Activated T-helper 17 cell treated with anti-CD3 and anti-CD28 coated beads, Interleukin-2, amount 50 U/mL, for 72 hours (primary cell): ENCODE measurements at places on chromosomes 1 and 21. TPM values are rescaled to one million over a fixed set of nuclear protein-coding genes. Genes with fewer than 3 reads are reported as not detected.

Gene CYP2J2
- 0.87 TPM for total RNA-seq

GRCh38 chr1:17359808-17360207 is 12.2 kb upstream of the PADI6 start:
- ATAC-seq = no peak

- ATAC-seq = no peak
Observed at GRCh38 chr1:43956234-43956633, 9.5 kb downstream of the IPO13 start.

DNA sequence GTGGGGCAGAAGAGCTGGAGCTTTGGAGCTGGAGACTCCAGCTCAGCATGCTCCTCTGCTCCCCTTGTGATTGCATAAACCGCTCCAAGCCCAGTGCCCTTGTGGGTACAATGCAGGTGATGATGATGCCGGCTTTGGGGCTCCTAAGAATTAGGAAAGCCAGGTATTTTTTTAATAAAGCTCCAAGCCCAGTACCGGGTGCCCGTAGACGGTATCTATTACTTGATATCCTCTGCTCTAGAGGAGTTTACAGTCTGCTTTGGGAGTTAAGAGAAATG is 27.2 kb downstream of the TENT5C start:
- ATAC-seq = no peak

DNA sequence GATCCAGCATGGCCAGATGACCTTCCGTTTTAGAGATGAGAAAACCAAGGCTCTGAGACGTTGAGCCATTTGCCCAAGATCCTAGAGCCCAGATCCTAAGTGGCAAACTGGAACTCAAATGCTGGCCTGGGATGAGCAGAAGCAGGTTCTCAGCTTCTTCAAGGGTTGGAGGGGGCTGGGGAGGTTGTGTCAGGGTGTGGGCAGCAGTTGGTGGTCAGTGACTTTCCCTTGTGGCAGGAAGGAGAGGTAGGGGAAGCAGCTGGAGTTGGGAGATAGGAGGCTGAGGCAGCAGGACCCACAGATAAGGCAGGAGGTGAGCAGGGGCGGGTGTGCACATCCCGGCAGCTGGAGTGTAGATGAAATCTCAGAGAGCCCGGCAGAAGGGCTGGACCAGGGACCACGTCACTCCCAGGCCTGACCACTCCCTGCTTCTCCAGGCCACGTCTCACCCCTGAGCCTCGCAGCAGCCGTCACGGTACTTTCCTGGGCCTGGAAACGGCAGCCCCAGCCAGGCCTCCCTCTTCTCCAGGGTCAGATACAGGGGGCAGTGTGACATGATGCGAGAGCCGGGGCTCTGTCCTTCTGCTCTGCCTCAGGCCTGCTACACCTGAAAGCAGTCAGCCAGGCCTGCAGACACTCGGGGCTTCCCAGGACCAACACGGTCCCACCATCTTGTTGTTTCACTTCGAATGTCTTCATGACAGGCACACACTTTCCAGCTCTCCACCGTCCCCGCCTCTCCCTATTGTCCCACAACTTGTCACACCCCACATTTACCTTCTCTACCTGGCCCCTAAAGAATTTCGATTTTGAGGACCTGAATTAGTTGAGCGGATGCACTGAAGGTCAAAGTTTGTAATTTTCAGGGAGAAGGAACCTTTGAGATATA is 11.5 kb upstream of the LAPTM5 start:
- no peak for ATAC-seq

Gene HES3
- not detected for total RNA-seq

DNA sequence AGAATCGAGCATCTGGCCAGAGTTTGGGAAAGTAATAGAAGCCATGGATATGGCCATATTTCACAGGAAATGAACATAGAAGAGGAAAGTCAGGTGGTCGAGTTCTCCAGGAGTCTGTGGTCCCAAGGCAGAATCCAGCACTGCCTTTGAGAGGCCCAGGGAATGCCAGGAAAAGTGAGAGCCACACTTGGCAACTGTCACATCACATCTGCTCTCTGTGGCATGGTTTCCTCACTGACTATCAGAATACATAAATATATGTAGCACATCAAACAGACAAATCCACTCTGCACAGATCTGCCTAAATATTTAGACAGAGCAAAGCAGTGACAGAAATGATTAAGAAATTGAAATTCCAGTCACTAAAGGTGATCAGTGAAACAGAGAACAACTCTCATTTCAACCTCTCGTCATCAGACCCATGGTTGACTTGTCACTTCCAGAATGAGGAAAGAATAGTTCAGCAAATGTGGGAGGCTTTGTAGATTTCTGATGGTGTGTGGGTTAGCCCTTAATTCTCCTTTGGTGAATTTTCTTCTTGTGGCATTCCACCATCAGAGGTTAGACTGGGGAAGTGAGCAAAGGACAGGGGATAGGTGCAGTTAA is 58.8 kb upstream of the MAN1A2 start:
- ATAC-seq = peak; percentile 87

DNA sequence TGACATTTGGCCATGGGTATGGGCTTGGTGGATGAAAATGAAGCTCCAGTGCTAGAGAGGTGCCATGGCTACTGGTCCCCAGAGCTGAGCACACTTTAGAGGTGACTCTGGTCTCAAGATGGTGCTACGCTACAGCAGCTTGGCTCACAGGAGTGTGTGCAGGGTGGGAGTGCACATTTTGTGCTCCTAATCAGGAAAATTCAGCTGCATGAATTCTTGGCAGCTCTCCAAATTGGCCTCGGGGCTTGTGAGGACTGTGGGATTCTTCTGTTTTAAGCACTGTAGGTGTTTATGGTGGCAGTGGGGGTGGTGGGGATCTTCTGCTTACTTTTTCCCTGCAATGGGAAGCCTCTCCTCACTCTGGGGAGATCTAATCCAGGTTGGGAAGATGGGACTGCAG is 17.3 kb upstream of the TIPRL start:
- no peak for ATAC-seq

DNA sequence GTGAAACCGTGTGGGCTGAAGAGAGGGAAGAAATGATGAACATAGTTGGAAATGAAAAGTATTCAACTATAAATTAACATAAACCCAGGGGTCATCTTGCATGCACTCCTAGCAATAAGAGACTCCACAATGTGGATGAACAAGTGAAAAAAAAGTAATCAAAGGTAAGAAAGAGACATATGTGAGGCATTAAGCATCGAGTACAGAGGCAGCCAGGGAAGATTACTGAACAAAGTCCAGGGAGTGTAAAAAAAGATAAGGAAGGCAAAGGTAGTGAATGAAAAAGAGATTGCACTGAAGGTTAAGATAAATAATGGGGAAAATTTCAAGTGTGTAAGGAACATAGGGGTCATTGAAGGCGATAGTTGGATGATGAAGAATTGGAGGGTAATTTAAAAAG is 330.8 kb upstream of the PROX1 start:
- ATAC-seq = no peak

DNA sequence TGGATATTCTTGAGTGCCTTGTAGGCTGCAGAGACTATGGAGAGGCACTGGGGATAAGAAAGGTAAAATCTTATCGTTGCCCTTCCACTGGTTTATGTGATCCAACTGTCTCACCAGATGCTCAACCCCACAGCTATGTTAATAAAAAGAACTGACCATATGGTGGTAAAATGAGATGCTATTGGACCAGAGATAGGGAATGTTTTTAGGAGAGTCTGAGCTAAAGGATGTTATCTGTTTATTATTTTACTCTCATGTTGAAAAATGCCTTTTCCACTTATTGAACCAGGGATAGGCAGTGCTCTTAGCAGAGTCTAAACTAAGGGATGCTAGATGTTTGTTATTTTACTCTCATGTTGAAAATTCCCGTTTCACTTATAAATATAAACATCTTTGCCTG is 172.8 kb upstream of the GREM2 start:
- ATAC-seq = no peak

Gene LHX4
- not detected for total RNA-seq

- no peak for ATAC-seq
Observed at GRCh38 chr1:60444680-60445079, 371.1 kb upstream of the C1orf87 start.

Gene CD5L
- not detected for total RNA-seq

- no peak for ATAC-seq
Observed at GRCh38 chr1:16433030-16433429, 4.2 kb downstream of the SPATA21 start.

DNA sequence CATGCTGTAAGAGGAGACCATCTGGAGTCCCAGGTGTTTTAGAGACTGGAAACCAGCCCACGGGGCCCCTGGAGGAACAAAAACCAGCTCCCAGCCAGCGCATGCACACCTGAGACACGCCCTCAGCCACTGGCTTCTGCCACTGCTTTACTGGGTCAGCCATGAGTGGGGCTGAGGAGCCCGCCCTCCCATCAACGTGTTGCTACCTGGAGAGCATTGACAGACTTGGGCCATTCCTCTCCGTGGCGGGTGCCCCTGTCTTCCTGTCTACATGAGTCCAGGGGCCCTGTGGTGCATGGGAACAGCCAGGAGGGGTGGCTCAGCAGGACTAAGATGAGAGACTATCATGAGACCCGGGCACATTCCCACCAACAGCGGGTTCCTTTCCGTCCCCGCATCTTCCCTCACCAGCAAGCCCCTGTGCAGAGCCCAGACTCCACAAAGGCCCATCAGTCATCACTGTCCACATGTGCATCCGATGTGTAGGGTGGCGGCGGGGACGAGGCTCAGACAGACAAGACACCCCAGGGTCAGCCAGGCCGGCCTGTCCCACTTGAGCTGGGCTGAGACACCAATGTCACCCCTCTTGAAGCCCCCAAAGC is 45.4 kb upstream of the POFUT2 start:
- no peak for ATAC-seq

- ATAC-seq = no peak
Observed at GRCh38 chr1:36542962-36543515, 60.3 kb upstream of the CSF3R start.

Gene NAV1
- total RNA-seq = 0.28 TPM

DNA sequence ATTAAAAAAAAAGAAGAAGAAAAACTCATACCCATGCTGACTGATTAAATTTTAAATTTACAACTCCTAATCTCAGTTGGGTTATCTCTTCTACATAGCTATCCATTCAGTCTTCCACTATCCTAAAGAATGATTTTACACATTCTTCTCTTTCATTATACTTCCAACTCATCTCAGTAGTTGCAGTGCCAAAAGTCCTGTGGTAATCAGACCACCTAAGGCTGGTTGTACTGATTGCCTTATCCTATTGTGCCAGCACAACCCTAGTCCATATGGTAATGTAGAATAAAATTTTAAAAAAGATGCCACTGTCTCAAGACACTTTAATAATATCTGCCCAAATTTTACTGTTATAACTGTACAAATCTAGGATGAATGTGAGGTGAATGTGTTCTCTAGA is 448.0 kb downstream of the LRRIQ3 start:
- ATAC-seq = no peak
